Pancreas (tissue), 10 donors: ENCODE measurements at places on chromosomes 16 and 17.
A peak's percentile ranks its signal among the peaks of the same experiment; 100 is the strongest.

DNA sequence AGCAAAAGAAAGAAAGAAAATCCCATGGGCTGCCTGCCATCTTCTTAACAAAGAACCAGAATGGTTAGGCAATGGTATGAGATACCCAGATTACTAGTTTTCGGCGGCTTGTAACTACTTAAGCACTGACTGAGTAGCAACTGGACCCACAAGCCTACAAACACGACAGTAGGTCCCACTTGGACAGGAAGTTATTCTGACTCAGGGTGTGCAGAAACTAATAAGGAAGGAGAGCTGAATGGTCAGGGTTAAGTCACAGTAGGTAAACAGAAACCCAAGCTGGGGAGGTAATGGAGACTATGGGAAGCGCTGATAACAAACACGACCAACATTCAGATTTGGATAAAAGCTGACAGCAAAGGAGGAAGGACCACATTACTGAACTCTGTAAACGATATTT, 10.4 kb upstream of the HLF start:
- DNase-seq = no peak

- no peak for DNase-seq
Measured at GRCh38 chr17:65154770-65155589, 17.8 kb downstream of the RGS9 start.

DNA sequence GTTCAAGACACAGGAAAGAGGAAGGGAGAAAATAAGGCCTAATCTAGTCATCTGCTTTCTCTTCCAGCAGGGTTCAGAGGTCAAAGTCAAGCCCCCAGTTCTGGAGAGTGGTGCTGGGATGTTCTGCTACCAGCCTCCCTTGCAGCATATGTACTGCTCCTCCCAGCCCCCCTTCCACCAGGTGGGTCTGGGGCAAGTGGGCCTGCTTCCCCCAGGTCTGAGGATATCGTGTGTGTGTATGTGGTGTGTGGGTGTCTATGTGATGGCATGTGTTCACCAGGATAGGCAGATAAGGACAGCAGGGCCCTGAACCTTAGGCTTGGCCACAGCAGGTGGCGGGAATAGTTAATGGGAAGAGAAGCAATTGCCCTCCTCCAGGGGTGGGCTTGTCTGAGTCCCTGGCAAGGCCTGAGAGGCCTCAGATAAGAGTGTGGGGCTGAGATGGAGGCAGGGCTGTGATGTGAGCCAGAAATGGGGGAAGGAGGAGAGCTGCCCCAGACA, 21.1 kb downstream of the FOXN1 start:
- DNase-seq = no peak

- no peak for DNase-seq
Measured at GRCh38 chr17:921161-921560, 58.4 kb downstream of the NXN start.

- DNase-seq = no peak
Measured at GRCh38 chr16:53065461-53066061, 10.8 kb downstream of the CHD9 start.

- no peak for DNase-seq
Measured at GRCh38 chr16:19354371-19354770, 63.3 kb upstream of the TMC5 start.

GRCh38 chr17:4853208-4853671, 20.1 kb downstream of the MINK1 start:
- no peak for DNase-seq

GRCh38 chr17:35242158-35242804, 591 bp upstream of the SLFN5 start:
- peak; percentile 79 for DNase-seq

- DNase-seq = no peak
Measured at GRCh38 chr17:49204516-49204915, 5.9 kb downstream of the GNGT2 start.

DNA sequence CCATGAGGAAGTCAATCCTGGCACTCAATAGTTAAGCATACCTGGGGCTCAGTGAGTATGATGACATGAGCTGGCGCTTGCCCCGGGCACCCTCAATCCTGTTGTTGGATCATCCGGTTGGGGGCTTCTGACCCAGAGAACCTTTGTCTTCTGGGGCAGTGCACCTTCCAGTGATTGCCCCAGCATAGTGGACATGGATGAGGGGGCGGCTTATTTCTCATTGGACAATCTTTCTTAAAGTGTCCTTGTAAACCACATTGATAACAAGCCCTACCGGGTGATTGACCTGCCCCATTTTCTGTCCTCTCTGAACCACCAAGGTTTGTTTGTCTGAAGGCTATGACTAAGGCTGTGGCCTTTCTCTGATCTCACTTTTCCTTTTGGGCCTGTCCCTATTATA, 18.2 kb downstream of the IGSF6 start:
- DNase-seq = no peak

GRCh38 chr16:71345031-71345430, 13.5 kb upstream of the CALB2 start:
- no peak for DNase-seq

- DNase-seq = peak; percentile 49
Measured at GRCh38 chr17:76078860-76079534, at the start of gene ZACN. Gene ZACN, plus strand, starts transcription at chr17:76079182. Its CDS starts 83 bp downstream, at chr17:76079265.

DNA sequence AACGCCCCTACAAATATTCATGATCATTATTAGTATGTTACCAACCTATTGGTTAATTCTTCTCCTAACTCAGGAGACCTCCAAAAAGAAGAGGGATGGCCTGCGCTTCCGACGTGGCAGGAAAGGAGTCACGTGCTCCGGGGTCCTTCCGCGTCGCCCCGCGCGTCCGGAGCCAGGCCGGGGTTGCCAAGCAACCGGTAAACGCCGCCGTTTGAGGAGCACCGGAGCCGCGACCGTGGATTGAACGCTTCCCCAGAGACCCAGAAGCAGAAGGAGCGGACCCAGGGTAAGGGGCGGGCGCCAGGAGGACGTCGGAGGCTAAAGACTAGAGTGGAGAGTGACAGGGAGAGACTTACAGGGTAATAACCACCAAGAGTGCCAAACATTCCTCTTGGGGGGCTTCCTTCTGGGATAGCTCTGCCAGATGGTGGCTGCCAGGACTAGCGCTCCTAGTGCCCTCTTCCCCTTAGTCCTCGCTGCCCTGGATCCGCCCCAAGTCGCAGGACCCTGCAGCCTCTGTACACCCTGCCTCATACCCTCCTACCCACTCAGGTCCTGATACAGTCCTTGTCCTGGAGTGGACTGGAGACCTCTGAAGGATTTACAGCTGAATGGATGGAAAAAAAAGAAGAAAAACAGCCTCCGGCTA, at the start of gene DNAI2:
TSS of gene DNAI2 (plus strand) at position 175 of the 649 bp plus-strand sequence. CDS start 7,584 bp downstream, outside the sequence.
- DNase-seq = no peak

GRCh38 chr16:88398170-88398873, 15.6 kb downstream of the ZNF469 start:
- DNase-seq = no peak
